ENCODE measurements at places on chromosomes 2 and 18. TPM values are rescaled to one million over a fixed set of nuclear protein-coding genes. Genes with fewer than 3 reads are reported as not detected.

DNA sequence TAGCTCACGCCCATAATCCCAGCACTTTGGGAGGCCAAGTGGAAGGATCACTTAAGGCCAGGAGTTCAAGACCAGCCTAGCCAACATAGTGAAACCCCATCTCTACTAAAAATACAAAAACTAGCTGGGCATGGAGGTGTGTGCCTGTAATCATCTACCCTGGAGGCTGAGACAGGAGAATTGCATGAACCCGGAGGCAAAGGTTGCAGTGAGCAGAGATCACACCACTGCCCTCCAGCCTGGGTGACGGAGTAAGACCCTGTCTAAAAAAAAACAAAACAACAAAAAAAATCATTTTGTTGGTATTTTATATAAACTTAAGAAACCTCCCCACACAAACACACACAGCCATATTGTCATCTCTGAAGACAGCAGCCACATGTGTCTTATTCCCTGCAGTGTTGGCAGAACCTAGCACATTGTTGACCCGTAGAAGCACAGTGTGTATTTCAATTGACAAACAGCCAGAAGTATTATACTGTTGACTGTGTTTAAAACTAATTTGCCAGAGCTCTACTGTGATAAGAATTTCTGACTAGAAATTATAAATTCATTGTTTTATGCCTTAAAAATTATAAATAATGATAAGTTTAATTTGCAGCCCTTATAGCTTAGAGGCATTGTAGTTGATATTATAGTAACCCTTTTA is 68.1 kb downstream of the DNAJC10 start:
- no peak overlapping the region for H3K4me3 ChIP-seq
- H3K27ac ChIP-seq, result no peak overlapping the region

ABCG5 gene
- total RNA-seq, result not detected

POTEJ gene
- not detected for total RNA-seq

GRCh38 chr2:130310881-130311280 is 31.8 kb upstream of the IMP4 start:
- no peak overlapping the region for H3K4me3 ChIP-seq
- H3K27ac ChIP-seq, result no peak overlapping the region
- peaks cover 4% of the 10 kb centered on the region for H3K27me3 ChIP-seq

GRCh38 chr2:190137561-190137960 is 75.0 kb upstream of the MSTN start:
- H3K36me3 ChIP-seq, result no peaks in the 10 kb centered on the region
- H3K27me3 ChIP-seq, result no peaks in the 10 kb centered on the region
- H3K4me3 ChIP-seq, result no peak overlapping the region
- no peak overlapping the region for H3K27ac ChIP-seq
- H3K4me1 ChIP-seq, result no peaks in the 10 kb centered on the region
- DNase-seq, result no peak

DNA sequence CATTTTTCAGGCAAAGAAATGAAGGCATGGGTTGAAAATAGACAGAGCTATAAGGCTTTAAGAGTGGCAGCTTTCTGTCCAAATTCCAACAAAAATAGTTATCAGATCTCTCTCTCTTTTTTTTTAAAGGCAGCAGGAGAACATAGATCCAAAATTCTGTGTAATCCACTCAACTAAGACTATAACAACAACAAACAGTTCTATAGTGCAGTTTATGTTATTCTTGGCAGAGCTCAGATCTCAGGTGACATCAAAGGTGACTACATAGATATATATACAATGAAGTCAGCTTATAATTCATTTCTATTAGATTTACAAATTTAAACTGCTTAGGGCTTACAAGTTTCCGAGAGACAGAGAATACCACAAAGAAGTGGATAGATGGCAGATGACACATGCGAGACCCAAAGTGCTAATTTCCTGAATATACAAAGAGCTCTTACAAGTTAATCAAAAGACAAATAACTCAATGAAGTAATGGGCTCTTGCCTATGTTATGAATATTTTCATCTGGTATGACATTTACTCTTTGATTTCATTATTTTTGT is 223.2 kb downstream of the BCL2 start:
- no peak for DNase-seq
- no peaks in the 10 kb centered on the region for H3K36me3 ChIP-seq
- H3K27me3 ChIP-seq, result no peaks in the 10 kb centered on the region

- no peak overlapping the region for H3K4me3 ChIP-seq
- no peaks in the 10 kb centered on the region for H3K36me3 ChIP-seq
- peaks cover 71% of the 10 kb centered on the region for H3K4me1 ChIP-seq
Measured at GRCh38 chr2:224924631-224925030, 117.6 kb downstream of the DOCK10 start.

ANO7 gene
- 1.3 TPM for total RNA-seq

DPYSL5 gene
- total RNA-seq, result not detected

GRCh38 chr18:45521777-45522176 is 93.5 kb upstream of the SLC14A2 start:
- H3K4me1 ChIP-seq, result peaks cover 11% of the 10 kb centered on the region
- DNase-seq, result no peak
- no peak overlapping the region for H3K4me3 ChIP-seq

All from lower lobe of right lung (tissue), 2 donors.